Activated naive CD4-positive, alpha-beta T cell (primary cell): ENCODE measurements at places on chromosomes 16 and 17.

- DNase-seq = no peak
These were observed 13.5 kb upstream of the DBNDD1 start for GRCh38 chr16:90032674-90033331.

DNA sequence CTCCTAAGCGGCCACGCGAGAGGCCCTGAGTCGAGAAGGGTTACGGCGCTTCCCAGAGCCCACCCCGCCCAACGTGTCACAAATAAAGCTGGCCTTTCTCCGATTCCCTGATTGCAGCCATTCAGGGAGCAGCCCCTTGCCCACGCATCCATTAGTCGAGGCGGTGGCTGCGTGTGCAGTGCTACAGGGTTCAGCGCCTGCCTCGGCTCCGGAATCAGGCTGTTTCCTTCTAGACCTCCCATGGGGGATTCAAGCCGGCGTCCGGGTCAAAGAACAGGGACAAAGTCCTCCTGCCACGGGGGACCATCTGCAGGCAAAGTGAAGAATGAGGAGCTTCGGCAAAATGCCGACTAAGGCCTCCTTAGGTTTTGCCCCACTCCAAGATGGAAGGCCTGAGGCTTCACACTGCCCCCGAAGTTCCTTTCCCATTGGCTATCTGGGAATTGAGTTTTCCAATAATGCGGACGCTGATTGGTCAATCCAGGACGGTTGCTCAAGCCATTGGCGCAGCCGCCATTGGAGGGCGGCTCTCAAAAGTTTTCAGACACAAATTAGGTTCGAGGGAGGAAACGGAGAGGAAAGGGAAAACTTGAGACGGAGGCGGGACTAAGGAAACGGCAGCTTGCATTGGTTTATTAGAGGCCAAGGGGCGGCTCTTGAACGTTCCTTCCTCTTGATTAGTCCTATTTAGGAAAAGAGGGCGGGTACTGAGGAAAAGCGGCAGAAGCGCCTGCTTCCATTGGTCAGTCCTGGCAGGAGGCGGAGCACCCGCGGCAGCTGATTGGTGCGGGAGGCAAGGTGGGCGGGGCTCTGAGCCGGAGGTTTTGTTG, 430 bp upstream of the KATNB1 start:
- DNase-seq = peak; percentile 95

- no peak for DNase-seq
These were observed 2.2 kb upstream of the AURKB start for GRCh38 chr17:8212312-8213180.

DNA sequence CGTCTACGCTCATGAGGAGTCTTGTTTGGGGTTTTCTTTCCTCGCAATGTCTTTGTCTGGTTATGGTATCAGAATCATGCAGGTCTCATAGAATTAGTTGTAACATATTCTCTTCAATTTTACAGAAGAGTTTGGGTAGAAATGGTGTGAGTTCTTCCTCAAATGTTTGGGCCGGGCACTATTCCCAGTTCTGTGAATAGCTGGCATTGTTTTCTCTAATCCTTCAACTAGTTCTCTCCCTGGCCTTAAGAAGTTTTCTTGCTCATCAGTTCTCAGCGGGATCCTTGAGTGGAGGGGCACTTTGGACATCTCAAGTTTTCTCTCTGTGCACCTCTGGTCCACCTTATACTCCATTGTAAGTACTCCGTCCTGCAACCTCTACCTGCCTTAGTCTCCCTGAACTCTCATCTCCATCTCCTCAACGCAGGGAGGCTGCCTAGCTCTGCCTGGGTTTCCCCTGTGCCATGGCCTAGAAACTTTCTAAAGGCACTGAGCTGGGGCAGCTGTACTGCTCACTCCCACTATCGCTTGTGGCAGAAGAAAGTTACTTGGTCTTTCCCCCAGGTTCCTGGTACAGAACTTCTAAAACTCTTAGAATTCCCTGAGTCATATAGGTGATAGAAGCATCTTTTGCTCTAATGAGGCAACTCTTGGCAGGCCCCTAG, 16.9 kb downstream of the NSMCE1 start:
- no peak for DNase-seq

- no peak for DNase-seq
These were observed 306.1 kb upstream of the KIF2B start for GRCh38 chr17:53516636-53517035.

DNA sequence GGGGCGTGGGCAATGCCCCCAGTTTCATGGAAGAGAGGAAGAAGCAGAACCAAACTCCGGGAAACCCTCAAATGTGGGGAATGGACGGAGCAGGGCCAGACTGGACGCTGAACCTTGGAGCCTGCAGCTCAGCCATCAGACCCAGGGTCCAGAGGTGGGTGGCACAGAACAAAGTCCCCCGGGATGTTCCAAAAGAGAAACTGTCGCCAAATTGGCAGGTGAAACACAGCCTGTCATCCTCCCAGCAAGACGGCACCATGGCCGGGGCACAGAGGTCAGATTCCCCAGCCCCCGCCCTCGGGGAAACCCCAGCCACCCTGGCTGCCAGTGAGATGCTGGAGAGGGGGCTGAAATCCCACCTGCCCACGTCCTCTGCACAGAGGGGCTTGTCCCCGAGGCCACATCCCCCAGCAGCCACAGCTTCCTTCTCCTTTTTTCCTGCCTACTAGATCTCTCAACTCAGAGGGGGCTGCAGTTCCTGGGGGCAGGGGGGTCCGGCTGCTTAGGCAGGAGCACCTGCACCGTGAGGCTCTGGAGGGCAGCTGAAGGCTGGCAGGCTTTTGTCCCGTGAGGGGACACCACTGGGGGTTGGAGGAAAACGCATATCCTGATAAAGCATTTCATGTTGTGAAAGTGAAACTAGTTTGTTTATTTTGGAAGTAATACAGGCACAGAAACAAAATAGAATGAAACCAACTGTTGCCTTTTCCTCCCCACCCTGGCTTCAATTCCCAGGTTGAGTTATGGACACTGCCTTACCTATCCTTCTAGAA, 1.2 kb upstream of the SECTM1 start:
- DNase-seq = no peak

DNA sequence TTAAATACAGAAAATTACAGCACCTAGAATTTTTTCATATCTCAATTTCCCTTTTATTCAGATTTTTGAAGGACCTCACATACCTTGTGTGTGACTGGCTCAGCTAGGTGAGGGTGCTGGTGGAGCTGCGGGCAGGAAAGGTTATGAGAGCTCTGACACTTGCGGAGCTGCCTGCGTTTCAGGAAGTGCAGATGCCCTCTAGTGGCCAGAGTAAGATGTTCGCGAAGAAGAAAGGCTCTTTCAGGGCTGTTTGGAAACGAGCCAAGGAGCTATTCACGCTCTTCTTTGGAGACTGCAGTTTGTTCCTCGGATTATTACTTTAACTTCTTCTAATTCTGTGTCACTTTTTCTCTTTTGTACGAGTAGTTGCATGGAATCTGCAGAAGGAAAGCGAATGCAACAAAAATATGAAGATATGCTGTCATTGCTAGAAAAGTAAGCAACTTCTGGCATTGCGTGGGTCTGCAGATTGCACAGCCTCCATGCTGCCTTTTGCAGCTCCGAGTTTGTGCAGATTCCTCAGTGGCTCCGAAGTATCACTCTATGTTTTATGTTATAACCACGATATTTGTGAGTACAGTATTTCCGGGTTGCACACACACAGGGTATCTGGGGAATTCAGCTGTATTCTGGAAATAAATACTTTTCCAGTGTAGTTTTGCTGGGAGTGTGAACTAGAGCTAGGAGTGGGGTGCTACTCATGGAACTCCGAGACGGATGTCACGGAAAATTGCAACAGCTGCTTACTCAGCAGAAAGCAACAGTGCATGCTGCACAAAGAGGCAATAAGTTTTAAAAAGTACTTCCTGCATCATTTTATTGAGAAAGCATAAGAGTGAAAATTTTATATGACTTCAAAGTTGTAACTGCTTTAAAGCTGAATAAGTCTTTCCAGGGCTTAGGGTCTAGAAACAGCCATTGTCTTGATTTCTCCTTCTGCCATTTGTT, 46.3 kb downstream of the DNAH9 start:
- DNase-seq = no peak

DNA sequence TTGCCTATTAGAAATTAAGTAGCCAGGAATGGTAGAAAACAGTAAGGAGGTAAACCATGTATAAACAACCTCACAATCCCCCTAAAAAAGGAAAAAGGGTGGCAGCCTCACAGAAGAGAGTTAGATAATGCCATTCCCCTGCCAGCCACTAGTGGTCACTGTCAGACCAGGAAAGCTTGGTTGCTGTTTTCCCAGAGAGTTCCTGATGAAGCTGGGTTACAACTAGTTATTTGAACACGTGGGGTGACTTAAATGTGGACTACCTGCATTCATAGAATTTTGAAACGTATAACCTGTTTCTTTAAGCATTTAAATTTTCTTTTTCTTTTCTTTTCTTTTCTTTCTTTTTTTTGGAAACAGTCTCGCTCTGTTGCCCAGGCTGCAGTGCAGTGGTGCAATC, 5.8 kb downstream of the GPRC5C start:
- no peak for DNase-seq

- DNase-seq = no peak
These were observed 8.1 kb downstream of the DNASE1 start for GRCh38 chr16:3662601-3663000.

GRCh38 chr17:2978116-2978515, 85.3 kb downstream of the OR1D5 start:
- no peak for DNase-seq

- no peak for DNase-seq
These were observed 32.7 kb upstream of the SSTR2 start for GRCh38 chr17:73132085-73132492.

DNA sequence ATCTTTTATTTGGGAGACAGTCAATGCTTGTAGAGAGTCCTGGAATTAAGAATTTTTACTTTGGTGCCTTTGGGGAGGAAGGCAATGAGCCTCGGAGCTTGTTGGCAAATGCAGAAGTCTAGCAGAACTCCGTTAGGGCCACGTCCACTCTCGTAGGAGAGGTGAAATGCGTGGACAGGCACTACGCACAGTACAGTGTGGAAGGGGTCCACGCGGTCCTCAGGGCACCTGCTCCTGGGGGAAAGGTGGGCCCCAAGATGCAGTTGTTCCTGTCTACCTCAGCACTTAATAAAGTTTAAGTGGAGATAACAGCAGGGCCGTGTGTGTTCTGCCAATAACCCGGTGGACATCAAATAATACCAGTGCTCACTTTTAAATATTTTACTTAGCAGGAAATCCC, 1.8 kb downstream of the RAB11FIP3 start:
- no peak for DNase-seq

DNA sequence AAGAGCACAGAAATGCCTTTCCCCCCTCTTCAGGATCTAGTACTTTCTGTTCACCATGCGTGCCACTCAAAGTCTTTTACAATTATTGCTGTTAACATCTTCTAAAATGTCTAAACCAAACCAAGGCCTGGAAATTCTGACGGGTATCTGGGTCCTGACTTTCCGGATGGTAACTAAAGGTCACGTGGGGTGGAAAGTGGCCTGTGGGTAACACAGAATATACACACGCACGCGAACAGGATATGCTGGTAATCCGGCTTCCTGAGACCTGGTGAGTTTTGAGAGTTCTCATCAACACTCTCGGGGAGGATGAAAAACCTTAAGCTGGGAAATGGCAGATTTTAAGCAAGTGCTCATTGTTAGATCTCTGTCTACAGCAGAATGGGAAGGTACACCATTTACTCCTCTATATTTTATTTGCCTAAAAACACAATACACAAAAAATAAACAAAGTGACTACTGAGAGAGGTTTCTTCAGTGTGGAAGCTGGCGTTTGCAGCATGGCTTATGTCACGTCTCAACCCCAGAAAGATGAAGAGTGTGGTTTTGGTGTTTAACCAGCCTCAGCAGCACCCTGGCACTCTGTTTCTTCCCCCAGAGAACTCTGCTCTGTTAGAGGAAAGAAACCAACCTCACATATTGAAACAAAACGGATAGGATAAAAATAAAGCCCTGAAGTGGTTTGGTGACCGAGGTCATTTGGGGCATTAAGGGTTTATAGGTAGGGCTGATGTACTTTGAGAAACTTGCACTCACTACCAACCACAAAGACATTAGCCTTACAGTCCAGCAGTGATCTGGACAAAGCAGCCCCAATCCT, 37.3 kb downstream of the SMG6 start:
- DNase-seq = peak; percentile 19

GRCh38 chr16:2904922-2905240, 6.8 kb upstream of the FLYWCH1 start:
- DNase-seq = peak; percentile 19

- DNase-seq = no peak
These were observed 23.4 kb upstream of the METRNL start for GRCh38 chr17:83055911-83056582.

GRCh38 chr17:75721463-75722011, 278 bp downstream of the ITGB4 start:
- DNase-seq = no peak

- DNase-seq = no peak
These were observed 51.7 kb downstream of the TBX4 start for GRCh38 chr17:61503961-61504360.

DNA sequence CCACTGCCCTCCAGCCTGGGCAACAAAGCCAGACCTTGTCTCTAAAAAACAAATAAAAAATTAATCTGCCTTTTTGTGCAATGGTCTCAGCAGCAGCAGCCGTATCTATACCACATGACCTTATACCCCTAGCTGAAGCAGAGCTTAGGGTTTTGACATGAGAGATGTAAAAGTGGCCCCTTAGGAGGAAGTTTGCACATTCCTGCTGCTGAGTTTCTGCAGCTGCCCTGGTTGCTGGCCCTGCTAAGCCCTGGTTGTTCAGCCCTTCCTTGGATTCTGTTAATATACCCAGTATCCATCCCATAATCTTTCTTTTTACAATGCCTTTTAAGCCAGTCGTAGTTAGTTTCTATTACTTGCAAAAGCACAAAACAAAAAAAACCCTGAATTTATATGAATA, 33.0 kb upstream of the PRKCB start:
- no peak for DNase-seq

- no peak for DNase-seq
These were observed 41.6 kb upstream of the IRX6 start for GRCh38 chr16:55282441-55282840.

DNA sequence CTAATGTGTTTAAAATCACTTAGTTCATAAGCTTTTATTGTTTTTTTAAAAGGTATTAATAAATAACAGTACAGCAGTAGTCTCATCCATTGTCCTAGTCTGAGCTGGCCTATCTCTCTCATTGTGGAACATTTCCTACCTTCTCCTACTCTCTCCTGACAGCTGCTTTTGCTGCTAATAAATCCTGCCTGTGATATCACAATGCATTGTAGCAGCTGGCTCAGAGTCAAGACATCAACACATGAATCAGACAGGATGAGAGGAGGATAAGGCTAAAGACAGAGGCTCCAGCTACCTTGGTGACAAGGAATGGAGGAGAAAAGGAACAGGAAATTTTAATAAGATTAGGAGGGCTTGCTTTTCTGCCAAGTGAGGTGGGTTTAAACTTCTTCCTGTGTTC, 626.1 kb downstream of the HS3ST4 start:
- no peak for DNase-seq

DNA sequence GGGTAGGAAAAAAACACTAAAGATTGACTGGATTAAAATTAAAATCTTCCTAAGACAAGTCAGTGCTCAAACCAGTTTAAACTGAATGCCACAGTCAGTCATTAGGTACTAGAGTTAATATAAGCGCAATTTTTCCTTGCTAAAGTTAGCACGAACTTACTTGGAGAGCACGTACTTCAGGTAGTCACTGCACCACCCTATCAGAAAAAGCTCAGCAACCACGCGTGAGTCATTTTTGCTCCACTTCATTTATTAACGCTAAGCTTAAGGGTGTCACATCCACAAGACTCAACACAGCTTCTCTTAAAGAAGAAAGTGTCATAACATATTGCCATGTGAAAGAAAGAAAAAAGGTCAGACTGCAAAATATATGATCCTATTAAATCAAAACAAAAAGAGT, 53.1 kb downstream of the TEX2 start:
- no peak for DNase-seq
